CD8-positive, alpha-beta memory T cell (primary cell): ENCODE measurements at places on chromosomes 2 and 18.

DNA sequence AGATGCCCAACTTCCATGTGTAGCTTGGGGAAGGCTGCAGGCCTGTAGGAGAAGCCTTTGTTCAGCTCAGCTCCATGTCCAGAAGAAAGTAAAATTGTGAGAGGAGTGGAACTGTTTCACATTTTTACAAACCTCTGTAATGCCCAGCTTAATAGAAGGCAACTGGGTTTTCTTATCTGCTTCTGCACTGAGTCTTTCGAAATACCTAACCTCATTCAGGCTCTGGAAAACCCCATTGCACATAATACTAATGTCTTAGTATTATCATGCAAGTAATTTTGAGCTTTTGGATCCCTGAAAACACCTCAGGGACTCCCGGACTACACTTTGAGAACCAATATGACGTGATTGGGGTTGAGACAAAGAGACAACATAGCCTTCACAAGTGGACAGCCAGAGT, 5.8 kb downstream of the SMIM21 start:
- DNase-seq: no peak

GRCh38 chr2:68737711-68738110, 3.1 kb downstream of the ARHGAP25 start:
- DNase-seq: peak; percentile 57

DNA sequence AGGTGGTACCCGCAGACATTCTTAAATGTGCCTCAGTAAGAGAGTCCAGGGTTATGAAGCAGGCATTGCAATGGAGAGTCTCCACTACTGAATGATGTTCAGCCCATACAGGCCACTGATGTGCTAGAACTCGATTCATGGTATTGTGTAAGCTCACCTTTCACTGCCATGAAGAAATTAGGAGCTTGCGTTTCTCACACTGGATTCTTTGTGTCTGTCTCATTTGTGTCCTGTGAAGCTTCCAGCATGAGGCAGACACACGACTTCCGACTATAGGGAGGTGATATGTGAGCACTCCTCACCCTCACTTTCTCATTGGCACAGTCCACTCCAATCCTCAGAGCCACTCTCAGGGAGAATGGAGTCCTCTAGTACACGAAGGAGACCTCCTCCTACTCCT, 677.4 kb upstream of the RAB6C start:
- DNase-seq: no peak

DNA sequence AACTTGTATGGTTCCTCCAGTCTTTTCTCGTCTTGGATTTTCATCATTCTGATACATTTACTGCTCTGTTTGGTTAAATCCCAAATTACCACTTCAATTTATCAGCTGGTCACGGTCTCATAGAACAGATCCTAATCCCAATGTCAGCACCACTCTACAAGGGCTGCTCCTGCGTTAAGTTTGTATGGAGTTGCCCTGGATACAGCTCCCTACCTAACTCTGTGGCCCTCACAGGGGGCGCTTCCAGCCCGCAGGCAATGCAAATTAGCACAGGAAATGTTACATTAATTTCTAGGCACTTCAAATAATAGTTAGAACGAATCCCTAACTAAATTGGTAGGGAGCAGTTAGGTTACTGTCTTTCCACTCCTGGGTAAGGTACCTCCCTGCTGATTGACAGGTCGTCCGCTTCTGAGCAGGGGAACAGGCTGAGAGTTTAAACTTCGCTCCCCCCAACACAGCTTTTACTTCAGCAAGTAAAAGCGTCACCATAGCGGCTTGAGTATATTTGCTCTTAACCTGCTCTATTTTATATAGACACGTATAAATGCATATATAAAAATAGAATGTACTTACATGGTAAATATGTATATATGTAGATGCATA, 238.5 kb upstream of the FANCL start:
- DNase-seq: no peak

- DNase-seq: peak; percentile 50
Measured at GRCh38 chr2:85132834-85133637, at the start of gene TCF7L1. TSS of gene TCF7L1 (plus strand) at chr2:85133392. CDS start at chr2:85133685, 293 bp downstream.

- DNase-seq: no peak
Measured at GRCh38 chr2:190589008-190589407, 54.5 kb upstream of the NEMP2 start.

DNA sequence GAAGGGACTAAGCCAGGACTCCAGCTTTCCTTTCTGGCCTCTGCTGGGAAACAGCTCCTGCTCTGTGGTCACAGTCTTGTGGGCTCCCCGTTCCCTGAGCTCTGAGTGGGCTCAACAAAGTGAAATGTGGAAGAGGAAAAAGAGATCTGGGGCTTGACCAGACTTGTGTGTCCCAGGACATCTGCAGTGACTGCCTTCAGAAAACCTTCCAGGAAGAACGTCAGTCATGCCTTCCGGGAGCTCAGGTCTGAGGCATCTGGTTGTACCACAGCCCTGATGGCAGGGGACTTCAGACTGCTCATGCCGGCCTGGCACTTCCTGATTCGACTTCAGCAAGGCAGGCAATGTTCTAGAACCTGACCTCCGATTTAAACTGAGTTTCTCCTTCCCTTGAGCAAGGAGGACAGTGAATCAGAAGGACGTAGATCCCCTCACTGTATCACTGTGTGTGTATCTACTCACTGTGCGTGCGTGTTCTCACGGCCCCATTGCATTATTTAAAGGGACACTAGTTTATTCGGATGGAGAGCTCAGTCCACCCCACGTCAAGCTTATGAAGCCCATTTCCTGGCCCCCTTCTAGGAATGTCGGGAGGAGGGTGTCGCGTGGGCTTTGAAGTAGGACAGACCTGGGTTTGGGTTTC, 548 bp upstream of the FBLN7 start:
- no peak for DNase-seq

DNA sequence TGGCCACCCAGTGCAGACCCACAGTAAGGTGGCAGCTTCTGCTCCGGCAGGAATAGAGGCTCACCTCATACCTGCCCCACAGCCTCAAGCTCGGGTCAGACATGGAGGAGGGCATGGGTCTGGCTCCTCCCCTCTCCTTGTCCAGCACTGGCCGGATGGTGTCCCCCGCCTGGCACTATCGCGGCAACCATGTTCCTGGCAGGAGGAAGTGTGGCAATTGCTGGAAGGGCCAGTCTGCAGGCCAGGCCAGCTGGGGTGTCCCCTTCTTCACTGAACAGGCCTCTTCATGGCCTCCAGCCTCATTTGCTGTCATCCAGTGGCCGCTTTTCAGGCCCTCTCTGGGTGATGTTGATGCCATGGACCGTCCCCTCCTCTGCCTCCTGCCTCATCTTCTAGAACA, 41.4 kb upstream of the SMAD7 start:
- DNase-seq: no peak

- no peak for DNase-seq
Measured at GRCh38 chr2:137659616-137660015, 304.7 kb upstream of the HNMT start.

GRCh38 chr2:1731963-1732768, 12.1 kb downstream of the PXDN start:
- DNase-seq: no peak

DNA sequence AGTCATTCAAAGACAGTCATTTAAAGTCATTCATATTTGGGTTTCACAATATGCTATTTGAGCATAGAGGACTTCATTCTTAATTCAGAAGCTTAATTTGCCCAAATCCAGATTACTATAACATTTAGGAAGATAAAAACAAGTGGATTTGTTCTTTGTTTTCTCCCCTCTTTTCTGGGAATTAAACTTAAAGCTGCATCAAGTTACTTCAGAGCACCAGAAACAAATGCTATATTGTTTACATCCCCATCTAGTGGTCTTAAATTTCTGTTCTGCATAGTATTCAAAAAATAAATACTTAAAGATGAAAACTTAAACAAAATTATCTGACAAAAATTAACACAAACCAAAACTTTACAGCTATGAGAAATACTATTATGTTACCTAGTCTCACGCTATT, 34.7 kb upstream of the MARCHF7 start:
- no peak for DNase-seq

GRCh38 chr2:184114439-184114838, 483.9 kb upstream of the ZNF804A start:
- DNase-seq: no peak

DNA sequence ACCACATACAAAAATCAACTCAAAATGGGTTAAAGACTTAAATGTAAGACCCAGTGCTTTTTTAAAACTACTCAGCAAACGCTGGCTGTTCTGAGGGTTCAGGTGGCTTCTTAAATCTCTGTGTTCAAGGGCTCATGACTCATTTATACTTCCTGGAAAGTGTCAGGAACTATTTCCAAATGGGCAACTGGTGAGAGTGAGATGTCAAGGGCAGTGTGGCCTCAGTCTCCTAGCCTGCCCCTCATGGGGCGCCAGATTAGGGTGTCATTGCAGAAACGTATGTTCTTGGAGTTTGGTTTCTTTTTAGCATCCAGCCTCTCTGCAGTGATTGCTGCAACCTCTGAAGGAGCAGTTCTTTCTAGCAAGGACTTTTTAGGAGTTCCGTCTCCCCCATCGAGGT, 485.4 kb downstream of the TNS1 start:
- DNase-seq: no peak

GRCh38 chr2:71072492-71072891, 4.0 kb downstream of the NAGK start:
- no peak for DNase-seq

DNA sequence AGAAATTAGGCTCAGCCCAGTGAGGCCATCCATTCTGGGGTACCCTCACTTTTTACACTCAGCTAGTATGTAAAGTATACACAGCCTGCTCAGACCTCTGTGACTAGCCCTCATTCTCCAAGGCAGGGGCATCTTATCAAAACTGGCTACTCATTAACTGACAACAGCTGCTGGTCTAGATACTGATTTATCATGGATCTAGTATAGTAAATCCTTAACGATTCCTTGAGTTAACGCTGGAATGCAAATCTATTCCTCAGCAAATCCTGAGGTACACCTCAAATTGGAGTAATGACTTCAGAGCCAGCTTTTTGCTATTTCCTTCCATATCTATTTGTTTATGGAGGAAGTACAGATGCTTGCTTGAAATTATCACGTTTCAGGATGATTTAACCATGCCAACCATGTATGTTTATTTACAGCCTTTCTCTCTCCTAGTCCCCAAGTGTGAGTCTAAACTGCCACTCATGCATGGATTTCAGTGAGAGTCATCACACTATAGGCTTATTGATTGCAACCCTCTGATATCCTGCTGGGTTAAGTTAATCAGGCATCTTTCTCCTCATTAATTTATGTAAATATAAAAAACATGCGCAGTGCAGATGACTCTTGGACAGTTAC, 70.2 kb upstream of the DOK6 start:
- DNase-seq: no peak

- DNase-seq: no peak
Measured at GRCh38 chr18:21391074-21391673, 149.1 kb downstream of the GREB1L start.

DNA sequence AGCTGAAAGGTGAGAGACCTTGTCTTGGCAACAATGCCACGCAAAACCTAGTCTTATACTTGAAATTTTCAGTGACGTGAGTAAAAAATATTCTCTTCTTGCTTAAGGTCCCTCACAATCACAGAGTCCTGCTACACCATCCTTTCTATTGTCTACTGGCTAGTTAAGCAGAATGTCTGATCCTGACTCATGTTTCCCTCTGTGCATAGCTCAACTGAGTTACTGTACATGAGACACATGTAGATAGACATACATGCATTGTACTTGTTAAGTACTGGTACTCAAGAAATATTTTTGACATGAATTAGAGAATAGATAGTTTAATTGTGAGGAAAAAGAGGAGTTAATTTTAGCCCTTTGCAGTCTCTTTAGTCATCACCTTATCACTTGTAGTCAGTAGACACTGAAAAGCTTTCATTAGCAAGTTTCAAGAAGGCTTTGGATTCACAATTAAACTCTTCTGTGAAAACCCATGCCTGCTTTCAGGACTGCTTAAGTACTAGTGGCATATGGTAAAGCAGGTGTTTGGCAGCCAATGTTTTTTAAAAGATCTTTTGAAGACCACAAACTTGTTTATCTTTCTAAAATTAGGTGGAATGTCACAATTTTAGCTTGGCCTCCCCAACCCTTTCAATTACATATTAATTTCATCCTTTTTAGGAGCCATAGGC, 158.7 kb upstream of the CCDC150 start:
- DNase-seq: no peak

DNA sequence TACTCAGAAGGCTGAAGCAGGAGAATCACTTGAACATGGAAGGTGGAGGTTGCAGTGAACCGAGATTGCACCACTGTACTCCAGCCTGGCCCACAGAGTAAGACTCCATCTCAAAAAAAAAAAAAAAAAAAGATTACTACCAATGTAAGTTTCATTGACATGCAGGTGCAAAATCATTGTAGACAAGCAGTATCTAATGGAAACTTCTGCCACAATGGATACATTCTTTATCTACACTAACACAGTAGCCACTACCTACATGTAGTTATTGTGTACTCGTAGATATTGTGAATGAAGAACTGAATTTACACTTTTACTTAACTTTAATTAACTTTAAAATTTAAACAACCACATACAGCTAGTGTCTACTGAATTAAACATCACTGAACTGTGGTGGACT, 10.6 kb downstream of the PPP3R1 start:
- DNase-seq: no peak

- DNase-seq: no peak
Measured at GRCh38 chr2:95158441-95158840, 1.2 kb downstream of the ZNF514 start.

DNA sequence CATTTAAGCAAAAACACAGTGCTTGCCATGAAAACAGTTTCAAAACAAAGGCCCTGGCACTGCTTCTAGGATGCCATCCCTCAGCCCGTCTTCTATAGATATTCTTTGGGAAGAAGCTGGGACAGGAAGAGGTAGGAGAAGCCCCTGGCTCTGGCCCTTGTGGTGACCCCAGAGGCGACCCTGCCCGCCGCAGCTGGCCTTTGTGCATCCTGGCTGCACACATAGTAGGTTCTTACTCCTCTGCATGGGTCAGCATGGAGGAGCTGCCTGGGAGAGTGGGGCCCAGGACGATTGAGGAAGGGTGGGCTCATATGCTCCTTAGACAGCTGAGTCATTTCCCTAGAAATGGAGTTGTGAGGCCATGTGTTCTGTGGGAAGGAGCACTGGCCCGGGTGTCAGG, 44.4 kb upstream of the OTOF start:
- DNase-seq: no peak

GRCh38 chr18:74375999-74376398, 60.4 kb downstream of the C18orf63 start:
- DNase-seq: no peak

DNA sequence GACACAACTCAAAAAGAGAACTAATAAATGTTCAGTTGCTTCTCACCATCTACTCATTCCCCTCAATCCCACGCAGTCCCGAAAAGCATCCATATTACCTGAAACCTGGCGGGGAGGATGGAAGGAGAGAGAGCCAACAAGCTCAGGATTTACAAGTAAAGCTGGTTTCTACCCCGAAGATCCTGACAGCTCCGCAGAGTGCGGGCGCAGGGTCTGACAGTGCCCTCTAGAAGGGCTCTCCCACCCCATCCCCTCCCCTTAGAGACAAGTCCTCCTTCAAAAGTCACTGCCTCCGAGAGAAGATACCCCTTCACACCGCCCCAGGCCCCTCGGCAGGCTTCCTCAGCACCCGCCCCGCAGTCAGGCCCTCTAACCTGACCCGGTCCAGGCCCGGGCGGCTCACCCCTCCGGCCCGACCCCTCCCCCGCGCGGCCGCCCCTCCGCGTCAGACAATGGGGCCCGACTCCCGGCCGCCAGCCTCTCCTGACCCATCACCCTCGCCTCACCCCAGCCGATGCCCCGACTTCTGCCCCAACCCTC, 550 bp downstream of the RAB1A start:
- no peak for DNase-seq

- no peak for DNase-seq
Measured at GRCh38 chr2:16243411-16243996, 303.2 kb downstream of the MYCN start.
